ENCODE measurements at places on chromosomes 4 and X.
A peak's percentile ranks its signal among the peaks of the same experiment; 100 is the strongest.

DNA sequence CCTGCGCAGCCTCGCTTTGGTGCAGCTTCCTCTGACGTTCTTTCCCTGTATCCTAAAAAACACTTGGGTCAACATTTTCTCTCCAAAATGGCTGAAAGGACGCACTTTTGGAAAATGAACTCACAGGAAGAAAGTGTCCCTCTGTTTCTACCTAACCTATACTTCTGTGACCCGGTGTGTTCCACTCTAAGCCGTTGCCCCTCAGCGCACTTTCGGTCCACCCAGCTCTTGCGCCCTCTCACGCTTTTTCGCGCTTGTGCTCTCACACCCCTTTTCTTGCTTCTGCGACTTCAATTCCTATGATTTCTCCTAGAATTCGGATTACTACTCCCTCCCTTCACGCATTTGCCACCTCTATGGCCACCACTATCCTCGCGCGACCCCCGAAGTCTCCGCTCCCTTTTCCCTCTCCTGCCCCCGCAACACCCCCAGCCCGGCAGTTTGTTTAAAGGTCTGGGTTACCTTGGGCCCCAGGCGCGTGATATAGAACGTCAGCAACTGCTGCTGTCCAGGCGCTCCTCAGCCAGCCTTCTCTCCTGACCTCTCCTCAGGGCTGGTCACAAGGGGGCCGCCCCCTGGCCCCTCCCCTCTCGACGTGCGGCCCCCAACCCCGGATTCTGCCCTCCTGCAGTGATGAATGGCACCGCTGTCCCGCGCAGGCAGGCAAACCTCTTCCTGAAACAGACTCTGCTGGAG, at the start of gene USP51:
USP51 (minus strand) TSS at position 535 of the 696 bp plus-strand sequence. CDS start 909 bp downstream, outside the sequence.
- no peak for DNase-seq

- peak; percentile 77 for DNase-seq
These were observed at the start of the genes AIMP1 and TBCK for GRCh38 chr4:106315968-106316772. AIMP1 (plus strand) TSS chr4:106316550; CDS start chr4:106325010, 8,460 bp downstream. TBCK (minus strand) TSS chr4:106316209; CDS start chr4:106308960, 7,249 bp downstream.

GRCh38 chr4:84971319-84971932, 4.9 kb upstream of the WDFY3 start:
- DNase-seq: no peak

DNA sequence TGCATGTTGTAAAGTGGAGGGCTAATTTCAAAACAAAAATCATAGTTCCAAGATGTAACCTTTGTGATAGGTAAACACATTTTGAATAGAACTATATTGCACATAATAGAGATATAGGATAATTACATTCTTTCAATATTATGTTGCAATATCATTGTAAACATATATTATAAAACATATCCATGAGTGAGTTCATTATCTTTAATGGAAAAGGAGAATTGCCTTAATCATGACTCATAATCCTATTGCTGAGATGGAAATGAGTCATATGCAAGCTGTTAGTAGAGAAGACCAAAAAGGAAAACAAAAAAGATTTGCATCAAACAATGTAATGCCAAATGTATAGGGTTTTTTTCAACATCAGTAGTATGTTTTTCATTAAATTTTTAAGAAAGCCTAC, 73.7 kb upstream of the WDR44 start:
- no peak for DNase-seq

DNA sequence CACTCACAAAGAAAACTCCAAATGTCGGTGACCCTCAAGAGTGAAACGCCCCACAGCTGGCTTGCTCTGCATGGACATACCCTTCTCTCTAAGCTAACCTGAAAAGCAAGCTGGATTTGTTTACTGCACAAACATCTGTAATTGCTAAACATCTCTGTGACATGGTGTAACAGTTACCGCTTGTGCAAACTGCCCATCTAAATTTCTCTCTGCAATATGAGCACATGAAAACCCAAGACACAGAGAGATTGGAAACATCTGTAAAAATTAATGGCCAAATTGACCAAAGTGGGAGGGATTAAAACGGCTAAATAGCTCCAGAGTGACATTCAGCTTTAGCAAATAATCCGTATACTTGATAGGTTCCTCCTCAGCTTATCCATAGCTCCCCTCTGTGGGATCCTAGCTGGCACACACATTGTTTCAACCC, 155.0 kb upstream of the MAP3K15 start:
- no peak for DNase-seq

GRCh38 chrX:10079231-10079630, 77.5 kb upstream of the CLCN4 start:
- DNase-seq: no peak

GRCh38 chrX:153319295-153320046, 2.1 kb downstream of the PNMA6F start:
- no peak for DNase-seq

DNA sequence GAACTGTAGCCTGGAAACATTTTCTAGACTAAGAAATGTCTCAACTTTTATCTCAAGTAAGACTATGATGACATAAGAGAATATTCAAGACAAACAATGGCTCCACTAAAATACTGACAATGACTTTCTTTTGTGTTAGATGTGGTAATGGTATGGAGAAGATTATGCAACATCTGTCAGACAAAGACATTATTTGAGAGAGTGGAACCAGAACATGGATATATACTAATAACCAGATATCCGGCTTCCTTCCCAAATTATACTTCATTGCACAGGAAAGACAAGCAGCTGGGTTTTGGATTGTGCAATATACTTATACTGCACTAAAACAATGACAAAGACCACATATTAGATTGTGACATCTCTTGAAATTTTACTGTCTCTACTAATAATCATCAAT, 290.8 kb upstream of the GIMD1 start:
- no peak for DNase-seq

DNA sequence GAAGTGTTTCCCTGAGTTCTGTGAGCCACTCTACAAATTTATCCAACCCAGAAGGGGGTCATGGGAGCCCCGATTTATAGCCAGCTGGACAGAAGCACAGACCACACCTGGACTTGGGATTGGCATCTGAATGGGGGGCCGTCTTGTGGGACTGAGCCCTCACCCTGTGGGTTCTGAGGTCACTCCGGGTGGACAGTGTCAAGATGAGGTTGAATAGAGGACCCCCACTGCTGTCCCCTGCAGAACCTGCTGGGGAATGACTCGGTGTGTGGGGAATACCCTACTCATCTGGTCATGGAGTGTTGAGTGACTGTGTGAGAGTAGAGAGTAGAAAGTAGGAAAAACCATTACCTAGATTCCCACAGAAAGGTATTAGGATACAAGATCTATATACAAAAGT, 67.5 kb downstream of the ZFYVE28 start:
- no peak for DNase-seq

GRCh38 chr4:189098932-189099696, 841.6 kb upstream of the FRG1 start:
- DNase-seq: no peak

- DNase-seq: no peak
These were observed 260.3 kb downstream of the IL15 start for GRCh38 chr4:141896687-141897086.

DNA sequence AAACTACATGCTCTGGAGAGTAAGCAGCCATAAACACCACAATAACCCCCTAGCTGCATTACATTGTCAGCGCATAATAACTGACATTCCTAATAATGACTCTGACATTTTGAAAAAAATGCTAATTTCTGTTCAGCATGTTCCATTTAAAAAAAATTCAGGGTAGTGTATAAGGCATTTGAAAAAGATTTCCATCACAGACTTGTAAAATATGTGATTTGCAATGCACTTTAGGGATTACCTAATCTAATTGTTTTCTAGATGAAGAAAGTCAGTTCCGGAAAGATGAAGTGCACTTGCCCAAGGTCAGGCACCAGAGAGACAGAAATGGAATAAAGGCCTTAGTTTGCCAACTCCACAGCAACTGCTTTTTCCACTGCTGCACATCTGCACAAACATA, 55.3 kb downstream of the FANCB start:
- DNase-seq: no peak

- no peak for DNase-seq
These were observed 15.6 kb downstream of the RBM41 start for GRCh38 chrX:107102980-107103379.

DNA sequence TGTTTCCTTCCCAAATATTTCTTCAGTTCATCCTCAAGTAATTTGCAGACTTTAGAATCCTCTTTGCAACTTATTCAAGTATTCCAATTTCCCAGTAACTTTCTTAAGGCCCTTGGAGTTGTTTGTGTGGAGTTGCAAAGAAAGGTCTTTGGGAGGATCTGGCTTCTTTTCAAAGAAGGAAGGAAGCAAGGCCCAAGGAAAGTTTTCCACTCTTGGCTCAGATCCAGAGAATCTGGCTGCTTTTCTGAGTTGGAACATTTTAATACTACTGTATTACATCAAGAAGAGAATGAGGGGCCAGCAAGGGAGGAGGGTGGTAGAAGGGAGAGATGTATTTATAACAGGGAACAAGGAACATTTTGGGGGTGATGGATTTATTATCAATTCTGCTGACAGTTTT, 10.5 kb downstream of the CDX4 start:
- DNase-seq: no peak

- DNase-seq: no peak
These were observed 508.7 kb upstream of the DIPK2B start for GRCh38 chrX:45709381-45709780.

DNA sequence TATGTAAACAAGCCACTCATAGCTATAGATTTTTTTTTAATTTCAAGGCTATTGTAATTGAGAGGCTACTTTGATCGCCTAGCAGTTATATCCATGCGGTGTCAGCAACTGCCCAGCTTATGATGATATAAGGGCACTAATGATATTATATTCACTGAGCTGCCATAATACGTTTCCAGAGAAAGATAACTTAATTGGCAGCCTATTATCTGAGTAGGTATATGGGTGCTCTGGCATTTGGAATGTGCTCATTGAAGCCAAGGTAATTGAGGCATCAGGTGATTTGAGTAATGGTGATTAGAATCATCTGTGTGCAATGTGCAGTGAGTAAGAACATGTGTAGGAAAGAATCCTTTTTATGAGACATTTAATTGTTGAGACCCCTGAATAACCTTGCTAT, 490.0 kb downstream of the CENPC start:
- no peak for DNase-seq
